ENCODE measurements at places on chromosomes 1 and 21.

DNA sequence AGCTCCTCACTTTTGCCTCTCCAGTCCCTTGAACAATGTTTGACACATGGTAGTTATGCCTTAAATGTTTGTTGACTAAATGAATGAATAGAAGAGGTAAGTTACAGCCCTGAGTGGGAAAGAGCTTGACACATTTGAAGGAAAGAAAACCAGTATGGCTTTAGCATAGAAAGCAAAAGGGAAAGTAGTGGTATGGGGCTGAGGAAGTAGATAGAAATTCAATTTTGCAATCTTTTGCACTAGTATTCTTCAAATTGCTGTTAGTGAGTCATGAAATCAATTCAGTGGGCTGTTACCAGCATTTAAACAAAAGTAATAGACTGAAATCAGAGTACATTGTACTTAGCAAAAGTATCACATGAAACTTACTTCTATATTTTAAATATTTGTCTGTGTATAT is 21.1 kb downstream of the PLA2G4A start:
- DNase-seq, result no peak

DNA sequence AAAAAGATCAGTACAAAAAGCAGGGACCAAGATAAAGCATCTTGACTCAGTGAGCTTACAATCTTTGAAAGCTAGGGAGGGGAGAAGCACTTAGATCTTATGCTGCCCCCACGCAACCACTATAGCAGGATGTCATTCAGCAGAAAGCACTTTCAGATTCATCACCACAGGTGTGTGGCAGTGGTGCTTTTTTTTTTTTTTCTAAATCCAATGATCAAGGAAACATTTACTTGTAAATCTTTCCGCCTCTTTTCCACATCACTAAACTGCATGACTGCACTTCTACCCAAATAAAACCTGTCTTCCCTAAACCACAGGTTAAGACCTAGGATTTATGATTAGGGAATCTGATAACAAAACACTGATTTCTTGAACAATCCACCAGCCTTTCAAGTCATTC is 154.8 kb downstream of the SLC45A1 start:
- peak; percentile 17 for DNase-seq

DNA sequence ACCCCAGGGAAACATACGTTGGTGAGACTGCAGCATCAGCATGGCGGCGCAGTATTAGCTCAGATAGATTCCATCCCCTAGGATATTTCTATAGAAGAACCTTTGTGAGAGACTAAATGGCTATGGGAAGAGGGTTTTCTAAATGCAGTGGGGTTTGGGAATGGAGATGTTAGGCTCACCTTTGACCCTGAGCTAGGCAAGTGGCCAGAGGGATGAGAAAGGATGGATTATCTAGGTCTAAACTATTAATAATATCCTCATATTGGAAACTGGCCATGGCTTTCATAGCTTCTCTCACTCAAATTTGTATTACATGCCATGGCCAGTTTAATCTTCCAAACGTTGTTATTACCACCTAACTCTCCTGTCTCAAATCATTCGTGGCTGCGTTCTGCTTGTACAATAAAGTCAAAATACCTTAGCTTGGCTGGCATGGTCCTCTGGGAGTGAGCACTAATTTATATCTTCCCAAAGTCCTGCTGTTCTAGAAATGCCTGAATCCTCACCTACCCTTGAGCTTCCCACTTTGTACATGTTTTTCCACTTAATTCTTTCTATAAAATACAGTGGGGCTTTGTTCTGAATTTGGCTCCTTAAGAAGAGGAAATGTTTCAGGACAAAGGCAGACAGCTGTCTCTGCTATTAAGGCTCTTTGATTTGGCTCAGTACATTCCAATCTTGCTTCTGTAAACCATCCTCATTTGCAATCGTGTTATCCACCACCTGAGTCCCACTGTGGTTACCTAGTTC is 31.0 kb upstream of the COG2 start:
- no peak for DNase-seq

- DNase-seq, result no peak
Measured at GRCh38 chr1:40936931-40937339, 42.6 kb upstream of the CTPS1 start.

- no peak for DNase-seq
Measured at GRCh38 chr1:111419037-111419436, 8.5 kb downstream of the OVGP1 start.

- no peak for DNase-seq
Measured at GRCh38 chr1:231518485-231519034, 9.9 kb upstream of the TSNAX start.

DNA sequence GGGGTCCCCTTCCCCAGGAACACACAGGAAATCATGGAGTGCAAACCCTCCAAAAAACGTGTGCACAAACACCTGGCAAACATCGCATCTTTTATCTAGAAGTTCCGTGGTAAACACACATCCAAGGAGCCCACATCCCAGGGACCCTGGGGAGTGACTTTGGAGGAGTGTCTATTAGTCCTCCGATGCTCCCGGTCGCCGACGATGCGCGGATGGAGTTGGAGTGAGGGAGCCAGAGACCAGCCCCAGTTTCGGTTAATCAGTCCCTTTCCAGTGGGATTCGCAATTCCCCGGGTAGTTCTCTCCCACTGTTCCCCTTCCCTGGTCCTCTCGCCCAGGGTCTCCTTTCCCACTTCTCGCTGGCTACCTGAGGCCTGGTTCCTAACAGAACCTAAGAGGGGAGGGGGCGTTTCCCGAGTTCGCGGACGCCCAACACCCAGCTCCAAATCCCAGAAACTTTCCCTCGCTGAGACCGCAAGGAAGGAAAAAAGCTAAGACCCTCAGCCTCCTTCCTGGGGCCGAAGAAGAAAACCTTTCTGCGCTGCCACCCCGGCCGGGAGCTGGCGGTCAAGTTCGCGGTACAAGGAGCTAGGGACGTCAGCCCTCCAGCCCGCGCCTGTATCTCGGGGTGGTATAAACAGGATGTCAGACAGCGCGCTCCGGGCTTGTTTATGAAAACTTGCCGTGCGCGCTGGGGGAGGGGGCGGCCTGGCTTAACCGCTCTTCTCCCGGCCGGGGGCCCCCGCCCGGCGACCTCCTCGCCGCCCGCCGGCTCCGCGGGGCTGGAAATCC is 787 bp downstream of the JAK1 start:
- peak; percentile 44 for DNase-seq

- no peak for DNase-seq
Measured at GRCh38 chr1:173866413-173867115, 1.2 kb downstream of the GAS5 start.

DNA sequence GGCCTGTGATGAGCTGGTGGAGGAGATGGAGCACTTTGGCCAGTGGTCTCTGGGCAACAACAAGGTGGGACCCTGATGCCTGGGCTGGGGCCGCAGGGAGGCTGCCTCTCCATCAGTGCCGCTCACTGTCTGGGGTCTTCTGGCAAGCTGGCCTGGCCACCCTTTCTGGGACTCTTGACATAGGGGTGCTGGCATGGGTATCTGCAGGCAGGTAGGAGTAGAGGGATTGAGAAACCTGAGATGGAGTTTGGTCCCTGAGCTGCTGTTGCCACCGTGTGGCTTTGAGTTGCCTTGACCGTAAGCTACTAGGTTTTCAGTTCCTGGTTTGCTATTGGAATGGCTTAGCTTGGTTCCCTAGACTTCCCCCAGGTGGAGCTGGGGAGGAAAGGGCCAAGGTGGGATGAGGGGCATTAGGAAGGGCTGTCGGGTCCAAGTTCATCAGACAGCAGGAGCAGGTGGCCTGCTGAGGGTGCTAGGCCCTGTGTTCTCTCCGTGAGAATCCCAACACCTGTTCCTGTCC is 13.2 kb upstream of the MFN2 start:
- no peak for DNase-seq

DNA sequence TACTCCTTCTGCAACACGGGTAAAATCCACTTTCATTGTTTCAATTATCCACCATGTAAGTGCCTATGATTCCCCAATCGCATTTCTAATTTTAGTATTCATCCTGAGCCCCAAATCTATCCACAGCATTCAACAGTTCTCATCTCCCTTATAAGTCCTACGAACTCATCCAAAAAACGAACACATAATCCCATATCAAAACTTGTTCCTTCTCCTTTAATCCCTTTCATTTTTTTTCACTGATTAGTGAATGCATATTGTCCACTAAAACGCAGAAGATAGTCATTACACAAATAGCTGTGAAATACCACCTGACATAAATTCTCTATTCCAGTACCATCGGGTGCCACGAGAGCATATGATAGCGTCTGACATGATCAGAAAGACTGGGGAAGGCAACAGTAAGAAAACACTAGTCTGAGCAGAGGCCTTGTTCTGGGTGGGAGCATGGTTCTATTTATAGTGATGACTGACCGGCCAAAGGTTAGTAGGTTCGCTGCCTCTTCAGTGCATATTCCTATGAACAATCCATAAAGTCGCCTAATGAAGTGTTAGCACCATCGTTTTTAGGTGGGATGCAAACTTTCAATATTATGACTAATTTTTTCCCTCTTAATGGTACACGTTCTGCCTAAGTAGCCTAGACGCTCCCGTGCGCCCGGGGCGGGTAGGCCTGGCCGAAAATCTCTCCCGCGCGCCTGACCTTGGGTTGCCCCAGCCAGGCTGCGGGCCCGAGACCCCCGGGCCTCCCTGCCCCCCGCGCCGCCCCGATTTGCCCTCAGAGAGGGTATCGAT is 648 bp downstream of the ATP5PF start:
- DNase-seq, result no peak
